Stimulated activated CD8-positive, alpha-beta memory T cell treated with anti-CD3 and anti-CD28 coated beads, Interleukin-15, amount 100 ng/mL, for 24 hours (primary cell): ENCODE measurements at places on chromosomes 4 and X.

DNA sequence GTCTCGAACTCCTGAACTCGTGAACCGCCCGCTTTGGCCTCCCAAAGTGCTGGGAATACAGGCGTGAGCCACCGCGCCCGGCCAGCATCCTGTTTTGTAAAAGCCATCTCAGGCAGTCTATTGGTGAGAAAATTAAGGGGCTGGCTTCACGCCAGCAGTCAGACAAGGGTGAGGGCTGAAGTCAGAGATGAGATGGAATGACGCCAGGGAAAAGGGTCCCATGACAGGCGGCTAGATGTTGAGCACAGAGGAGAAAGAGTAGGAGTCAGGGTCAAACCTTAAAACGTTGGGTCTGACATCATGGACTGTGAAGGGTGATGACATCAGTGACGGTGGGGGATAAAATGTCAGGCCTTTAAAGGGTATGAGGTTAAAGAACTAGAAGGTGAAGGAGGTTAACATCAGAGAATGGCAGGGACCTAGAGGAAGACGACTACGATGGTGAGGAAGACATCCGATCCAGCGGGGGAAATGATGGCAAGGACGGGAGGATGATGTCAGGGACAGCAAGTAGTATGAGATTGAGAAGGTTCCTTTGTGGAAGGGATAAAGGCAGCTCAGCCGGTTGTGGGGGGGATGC is 504 bp upstream of the RBM3 start:
- no peak for DNase-seq

GRCh38 chr4:95949136-95949765 is 109.4 kb downstream of the PDHA2 start:
- DNase-seq, result no peak

DNA sequence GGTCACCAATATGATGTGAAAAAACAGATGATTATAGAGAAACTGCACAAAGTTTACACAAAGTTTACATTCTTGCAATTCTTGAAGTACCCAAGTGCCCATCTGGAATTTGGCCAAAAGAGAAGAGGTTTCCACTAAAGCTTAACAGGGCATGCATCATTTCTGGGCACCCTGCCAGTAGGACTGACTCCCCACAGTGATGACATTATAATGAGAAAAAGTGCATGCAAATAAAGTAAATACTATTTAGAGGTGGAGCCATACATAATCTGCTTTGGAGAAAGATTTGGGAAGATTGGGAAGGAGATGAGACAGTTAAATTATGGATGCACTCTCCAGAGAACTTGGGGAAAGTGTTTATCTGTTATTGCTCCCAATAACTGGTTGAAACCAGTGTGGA is 93.7 kb upstream of the TRPC3 start:
- no peak for DNase-seq

DNA sequence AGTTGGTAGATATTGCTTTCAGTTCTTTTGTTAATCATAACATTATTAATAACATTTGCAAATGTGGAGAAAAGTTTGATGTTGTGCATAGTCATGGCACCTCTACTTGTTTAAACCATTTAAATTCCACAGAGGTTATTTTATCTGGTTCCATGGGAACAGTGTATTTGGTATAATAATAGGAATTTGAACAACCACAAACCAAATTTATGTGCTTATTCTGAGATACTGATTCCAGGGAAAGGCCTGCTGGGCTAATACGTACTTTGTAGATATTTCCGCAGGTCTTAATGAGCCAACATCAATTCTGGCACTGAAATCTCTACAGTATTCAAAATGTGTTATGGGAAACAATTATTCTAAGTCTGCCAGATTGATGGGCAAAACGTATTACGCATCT is 319.0 kb downstream of the DKK2 start:
- DNase-seq, result no peak

GRCh38 chr4:23819041-23819511 is 70.8 kb downstream of the PPARGC1A start:
- no peak for DNase-seq

- DNase-seq, result no peak
Observed at GRCh38 chr4:160026721-160027120, 923.8 kb downstream of the RAPGEF2 start.
